ENCODE measurements at places on chromosomes 7 and 10. TPM values are rescaled to one million over a fixed set of nuclear protein-coding genes. Genes with fewer than 3 reads are reported as not detected.

CWF19L1 gene
- 20.9 TPM for total RNA-seq

KIAA1549 gene
- 1.7 TPM for total RNA-seq

ARHGEF35 gene
- total RNA-seq, result 4.0 TPM

CDH23 gene
- 0.35 TPM for total RNA-seq

INHBA gene
- total RNA-seq, result 3.8 TPM

MYOZ1 gene
- not detected for total RNA-seq

PNLIPRP1 gene
- not detected for total RNA-seq

FKBP9 gene
- total RNA-seq, result 152 TPM

FGFR2 gene
- 27.2 TPM for total RNA-seq

SAMD9 gene
- 7.5 TPM for total RNA-seq

BEND7 gene
- total RNA-seq, result 3.2 TPM

OR6B1 gene
- total RNA-seq, result not detected

GBX1 gene
- not detected for total RNA-seq

ASAH2 gene
- total RNA-seq, result 0.63 TPM

SFTPA1 gene
- total RNA-seq, result not detected

EGFR gene
- total RNA-seq, result 150 TPM

EIF5AL1 gene
- 0.23 TPM for total RNA-seq

CALN1 gene
- total RNA-seq, result not detected

C10orf105 gene
- total RNA-seq, result 0.14 TPM

NEBL gene
- total RNA-seq, result 17.1 TPM

SMKR1 gene
- not detected for total RNA-seq

OR6V1 gene
- not detected for total RNA-seq

FAM25A gene
- 20.3 TPM for total RNA-seq

TDRD1 gene
- total RNA-seq, result 0.28 TPM

FAM25G gene
- total RNA-seq, result 5.3 TPM

KEL gene
- not detected for total RNA-seq

SLIT1 gene
- not detected for total RNA-seq

BET1 gene
- total RNA-seq, result 17.8 TPM

All from airway epithelial cell (primary cell).